ENCODE measurements at places on chromosomes 11 and 22.
A peak's percentile ranks its signal among the peaks of the same experiment; 100 is the strongest.

GRCh38 chr11:102186551-102187191 lies 76.4 kb downstream of the YAP1 start:
- no peak for DNase-seq

GRCh38 chr11:117717485-117718314 lies 79.3 kb downstream of the DSCAML1 start:
- no peak for DNase-seq

DNA sequence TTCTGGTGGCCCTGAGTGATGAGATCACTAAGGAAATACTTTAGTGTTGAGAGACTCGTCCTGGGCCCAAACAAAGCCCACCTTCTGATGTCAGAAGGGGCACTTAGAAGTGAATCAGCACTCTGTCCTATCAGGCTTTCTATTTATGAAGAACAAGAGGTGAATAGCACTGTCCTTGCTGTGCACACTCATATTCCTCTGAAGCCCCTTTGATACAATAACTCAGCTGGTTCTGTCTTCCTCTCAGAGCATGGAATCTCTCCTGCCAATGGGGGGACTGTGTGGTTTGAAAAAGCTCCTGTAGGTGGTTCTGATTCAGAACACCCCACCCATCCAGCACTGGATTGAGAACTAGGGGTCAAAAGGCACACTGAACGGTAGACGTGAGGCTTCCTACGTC lies 348.1 kb downstream of the ETS1 start:
- DNase-seq: no peak

DNA sequence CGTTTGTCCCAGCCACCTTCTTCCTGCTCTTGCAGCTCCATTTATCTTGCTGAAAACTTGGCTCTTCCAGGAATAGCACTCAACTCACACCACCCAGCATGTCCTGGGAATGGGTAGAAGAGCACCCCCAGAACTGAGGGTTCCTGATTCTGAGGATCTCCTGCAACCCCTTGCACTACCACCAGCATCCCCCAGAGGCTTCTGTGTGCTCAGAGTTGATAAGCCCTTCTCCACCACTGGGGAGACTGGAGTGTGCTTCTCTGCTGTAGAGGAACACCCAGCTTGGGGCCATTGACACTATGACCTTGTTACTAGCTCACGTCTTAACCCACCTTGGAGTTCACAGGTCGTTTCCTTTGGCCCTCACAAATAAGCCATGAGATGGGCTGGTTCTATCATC lies 121.0 kb downstream of the GRIK4 start:
- no peak for DNase-seq

- no peak for DNase-seq
Measured at GRCh38 chr11:41309716-41310115, 149.7 kb downstream of the LRRC4C start.

DNA sequence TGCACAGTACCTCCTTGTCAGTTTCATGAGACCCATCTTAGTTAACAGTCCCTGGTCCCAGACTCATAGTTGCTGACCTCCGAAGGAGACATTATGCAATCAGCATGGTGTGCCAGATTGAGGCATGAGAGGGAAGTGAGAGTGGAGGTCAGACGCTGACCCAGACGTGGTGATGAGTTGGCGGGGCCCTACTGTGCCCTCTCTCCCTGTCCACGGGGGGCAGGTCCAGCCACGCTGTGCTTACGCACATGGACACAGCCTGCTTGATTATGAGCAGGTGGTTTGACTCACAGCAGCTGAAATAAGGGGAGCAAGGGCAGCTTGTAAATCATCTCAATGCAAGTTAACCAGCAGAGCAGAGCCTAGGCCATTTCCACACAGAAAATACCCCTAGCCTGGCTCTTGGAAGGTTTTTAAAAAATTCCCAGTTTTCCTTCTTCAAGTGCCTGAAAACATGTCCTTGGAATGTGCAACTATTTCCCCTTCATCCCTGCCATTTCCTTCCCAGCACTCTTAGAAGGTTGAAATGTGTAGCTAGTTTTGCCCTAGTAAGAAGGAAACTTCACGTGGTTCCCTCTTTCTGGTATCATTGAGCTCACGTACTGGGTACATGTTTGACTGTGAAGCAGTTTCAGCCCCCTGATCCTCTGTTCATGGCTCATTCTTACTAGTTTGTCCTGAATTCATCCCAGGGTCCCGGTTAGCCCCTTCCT lies 122.6 kb upstream of the SORL1-AS1 start:
- DNase-seq: no peak

DNA sequence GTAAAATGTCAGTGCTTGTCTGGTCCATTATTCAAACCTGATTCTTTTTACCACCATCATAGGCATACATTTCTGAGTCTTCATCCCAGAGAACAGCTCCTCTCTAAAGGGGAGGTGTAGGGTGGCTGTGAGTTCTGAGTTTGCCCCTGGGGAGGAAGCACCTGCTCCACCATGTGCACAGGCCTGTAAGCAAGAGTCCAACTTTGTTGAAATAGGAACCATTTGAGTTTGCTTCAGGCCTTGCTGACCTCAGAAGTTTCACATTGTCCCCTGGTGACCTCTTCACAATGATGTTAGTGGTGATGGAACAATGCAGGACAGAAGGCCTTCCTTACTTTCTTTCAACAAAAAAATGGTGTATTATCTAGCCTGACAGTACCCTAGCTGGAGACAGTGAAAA lies 54.6 kb upstream of the TOP3B start:
- DNase-seq: no peak

GRCh38 chr11:5013012-5013411 lies 18.4 kb downstream of the OR51L1 start:
- no peak for DNase-seq

DNA sequence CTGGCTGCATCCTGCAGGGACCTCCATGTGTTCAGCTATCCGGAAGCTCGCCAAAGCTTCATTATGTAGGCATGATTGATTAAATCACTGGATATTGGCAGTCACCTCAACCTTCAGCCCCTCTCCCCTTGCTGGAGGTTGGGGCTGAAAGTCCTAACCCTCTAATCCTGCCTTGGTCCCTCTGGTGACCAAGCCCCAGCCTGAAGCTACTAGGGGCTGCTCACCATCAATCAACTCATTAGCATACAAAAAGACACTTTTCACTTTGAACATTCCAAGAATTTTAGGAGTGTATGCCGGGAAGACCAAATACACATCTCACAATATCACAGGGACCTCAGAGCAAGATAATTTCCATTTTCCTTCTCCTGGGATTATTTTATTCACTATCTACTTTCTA lies 38.8 kb upstream of the TPBGL start:
- DNase-seq: no peak

DNA sequence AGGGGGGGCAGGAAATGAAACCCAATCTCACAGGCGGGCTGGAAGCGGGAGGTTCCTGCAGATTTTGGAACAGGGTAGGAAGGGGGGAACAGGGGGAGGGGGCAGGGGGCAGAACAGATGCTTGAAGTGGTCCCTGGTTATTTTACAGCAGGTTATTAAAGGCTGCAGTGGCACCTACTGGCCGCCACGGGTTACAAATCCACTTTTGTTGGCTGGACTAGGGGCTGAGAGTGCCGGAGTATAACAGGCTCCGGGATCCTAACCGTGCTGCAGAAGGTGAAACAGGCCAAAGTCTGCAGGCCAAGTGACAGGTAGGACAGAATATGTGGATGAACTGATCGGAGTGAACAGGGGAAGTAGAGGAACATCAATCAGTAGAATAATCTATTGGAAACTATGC lies 2.5 kb downstream of the ROBO3 start:
- no peak for DNase-seq

DNA sequence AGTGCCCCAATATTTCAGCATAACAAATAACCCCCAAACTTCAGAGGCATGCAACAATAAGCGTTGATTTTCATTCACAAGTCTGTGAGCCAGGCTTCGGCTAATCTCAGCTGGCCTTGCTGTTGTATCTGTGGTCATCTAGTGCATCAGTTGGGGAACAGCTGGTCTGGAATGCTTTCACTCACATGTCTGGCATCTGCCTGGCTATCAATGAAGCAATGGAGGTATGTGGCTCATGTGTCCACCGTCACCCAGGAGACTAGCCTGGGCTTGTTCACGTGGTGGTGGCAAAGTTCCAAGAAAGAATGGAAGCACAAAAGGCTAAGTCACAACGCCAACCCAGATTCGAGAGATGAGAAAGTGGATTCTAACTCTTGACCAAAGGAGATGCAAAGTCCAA lies 304.8 kb upstream of the ISX start:
- no peak for DNase-seq

GRCh38 chr11:94194712-94195111 lies 66.1 kb downstream of the PANX1 start:
- no peak for DNase-seq

DNA sequence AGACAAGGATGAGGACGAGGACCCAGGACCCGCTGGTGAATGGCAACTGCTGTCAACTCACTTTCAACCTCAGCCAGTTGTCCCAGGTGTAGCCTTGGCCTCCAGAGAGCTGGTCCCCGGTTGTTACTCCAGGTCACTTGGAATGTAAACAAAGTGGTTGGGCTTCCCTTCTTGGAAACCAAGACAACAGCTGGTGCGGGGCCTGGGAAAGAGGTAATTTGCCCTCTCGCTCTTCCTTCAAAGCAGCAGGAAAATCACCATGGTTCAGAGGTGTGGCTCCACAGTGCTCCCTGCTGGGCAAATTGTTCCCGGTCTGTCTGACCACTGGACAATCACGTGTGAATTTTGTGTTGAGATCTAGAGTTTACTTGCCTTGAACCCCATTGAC lies 15.0 kb downstream of the SLC1A2 start:
- peak; percentile 65 for DNase-seq

GRCh38 chr11:94521684-94522083 lies 9.4 kb downstream of the C11orf97 start:
- DNase-seq: no peak

DNA sequence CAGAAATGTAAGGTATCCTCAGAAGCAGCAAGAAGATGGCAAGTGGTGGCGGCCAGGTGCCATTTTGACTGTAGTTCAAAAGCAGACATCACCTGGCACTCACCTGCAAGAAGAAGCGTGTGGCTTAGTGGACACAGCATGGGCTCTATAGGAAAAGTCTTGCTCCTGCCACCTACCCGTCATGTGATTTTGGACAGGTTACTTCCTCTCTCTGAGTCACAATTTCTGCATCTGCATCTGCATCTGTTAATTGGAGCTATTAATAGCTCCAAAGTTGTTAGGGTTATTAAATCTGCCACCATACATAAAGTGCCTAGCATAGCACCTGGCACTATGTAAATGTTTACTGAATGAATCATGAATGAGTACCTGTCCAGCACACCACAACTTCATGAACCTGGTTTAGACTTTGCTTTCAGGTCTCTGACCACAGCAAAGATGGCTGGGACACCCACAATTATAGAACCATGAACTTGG lies 16.8 kb downstream of the RAB30 start:
- no peak for DNase-seq

DNA sequence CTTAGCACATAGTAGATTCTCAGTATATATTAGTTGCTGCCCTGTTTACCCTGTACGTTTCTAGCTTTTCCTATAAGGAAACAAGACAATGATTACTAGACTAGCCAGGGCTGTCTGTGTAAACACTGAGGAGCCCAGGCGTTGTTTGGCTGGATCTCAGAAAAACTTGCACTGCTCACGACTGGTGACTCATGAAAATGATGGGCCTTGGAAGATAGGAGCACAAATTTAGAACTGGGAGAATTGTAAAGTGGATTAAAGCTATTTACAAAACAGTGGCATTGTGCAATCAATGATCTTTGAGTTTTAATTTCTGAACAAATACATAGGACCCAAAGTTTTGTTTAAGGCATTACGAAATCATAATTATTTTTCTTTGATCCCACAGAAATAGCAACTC lies 276.9 kb downstream of the FAM76B start:
- DNase-seq: peak; percentile 7

DNA sequence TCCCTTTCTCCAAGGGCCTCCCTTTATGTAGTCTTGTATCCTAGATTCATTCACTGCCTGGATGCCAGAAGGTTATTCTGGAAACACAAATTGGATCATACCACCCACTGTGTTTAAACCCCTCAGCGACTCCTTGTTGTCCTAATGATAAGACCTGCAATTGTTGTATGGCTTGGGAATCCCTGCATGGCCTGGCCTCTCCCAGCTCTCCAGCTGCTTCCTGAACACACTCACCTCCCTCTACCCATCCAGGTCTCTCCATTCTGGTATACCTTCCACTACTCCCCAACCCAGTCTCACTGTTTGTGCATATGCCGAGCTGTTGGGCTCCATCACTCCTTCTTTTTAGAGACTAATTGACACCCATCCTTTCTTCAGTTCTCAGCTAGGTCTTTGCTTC lies 124.3 kb upstream of the ALX4 start:
- no peak for DNase-seq

DNA sequence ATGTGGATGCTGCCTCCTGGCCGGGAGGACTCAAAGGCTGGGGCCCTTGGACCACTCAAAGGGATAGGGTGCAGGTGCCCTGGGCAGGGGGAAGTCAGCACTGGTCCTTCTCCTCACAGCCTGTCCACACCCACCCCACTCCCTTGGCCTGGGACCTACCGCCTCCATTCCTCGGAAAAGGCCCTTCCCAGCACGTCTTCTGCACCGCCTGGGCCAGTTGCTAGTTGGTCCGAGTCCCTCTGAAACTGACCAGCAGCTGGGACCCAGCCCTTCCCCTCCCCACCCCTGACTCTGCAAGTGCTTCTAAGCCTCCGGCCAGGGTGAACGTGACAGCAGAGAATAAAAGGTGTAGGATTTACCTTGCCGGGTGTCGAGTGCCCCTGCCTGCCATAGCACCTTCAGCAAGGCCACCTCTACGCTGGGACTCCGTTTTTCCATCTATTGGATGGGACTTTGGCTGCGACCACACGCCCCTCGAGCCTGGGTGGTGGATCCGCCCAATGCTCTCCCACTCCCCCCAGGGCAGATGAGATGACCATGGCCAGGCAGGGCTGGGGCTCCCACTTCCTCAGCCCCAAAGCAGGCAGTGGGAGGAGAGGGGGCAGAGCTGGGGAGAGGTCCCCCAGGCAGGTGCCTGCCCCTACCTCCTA lies 37.3 kb downstream of the OSBPL5 start:
- no peak for DNase-seq

DNA sequence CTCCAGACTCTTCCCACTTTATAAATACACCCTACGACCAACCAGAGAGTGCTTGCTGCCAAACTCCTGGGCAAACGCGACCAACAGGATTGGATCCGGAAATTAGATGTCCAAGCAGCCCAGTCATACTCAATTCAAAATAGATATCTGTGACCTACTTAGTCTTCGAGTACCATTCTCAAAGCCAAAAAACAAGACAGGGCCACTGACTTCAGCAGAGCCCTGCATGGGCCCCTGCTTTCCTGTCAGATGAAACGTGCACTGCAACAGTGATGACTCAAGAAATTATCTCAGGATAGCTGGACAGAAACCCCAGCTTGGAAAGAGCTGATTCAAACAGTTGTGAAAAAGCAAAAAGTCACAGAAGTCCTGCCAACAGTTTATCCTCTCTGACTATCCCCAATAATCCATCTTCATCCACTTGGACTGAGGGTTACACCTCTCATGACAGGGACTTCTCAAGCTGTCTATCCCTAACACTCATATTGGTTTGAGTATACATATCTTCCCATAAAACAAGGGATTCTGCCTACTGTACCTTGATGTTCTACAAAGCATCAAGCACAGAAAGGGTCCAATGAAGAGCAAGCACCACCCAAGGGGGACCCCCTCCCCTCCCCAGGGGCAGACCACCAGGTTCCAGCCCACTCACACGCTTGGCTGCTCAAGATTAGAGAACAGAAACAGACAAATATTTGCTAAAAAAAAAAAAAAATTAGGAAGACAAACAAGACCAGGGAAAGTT lies 17.4 kb downstream of the SMCO4 start:
- no peak for DNase-seq

Measured in endothelial cell (in vitro differentiated cells).